ENCODE measurements at places on chromosomes 12 and 14.

DNA sequence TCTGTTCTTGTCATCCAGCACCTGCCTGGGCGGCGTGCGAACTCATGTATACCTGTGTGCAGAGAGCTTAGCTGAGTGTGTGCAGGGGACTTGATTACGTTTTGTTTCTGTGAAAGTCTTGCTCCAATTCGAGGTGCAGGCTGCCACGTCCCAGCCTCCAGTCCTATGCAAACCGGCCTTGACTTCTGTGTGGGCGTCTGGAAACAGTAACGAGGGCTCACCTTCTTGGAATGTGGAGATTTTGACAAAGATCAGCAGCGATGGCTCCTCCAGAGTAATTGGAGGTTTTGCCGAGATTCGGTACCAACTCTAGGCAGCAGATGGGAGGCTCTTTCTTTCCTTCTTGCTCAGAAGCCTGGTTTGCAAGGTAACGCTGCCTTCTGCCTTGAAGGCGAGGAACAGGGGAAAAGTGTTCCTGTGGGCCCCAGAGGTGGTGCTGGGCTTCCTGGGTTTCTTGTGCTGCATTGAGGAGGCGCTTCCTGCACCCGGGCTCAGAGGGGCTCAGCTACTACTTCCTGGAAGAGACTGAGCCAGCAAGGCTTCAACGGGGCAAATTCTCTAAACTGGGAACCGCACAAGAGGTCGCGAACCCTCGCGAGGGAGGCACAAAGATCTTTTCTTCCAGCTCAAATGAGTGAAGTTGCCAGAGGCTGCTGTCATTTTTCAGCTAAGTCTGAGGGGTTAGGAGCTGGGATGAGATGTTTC is 249.0 kb downstream of the AACS start:
- no peak for DNase-seq

- no peak for DNase-seq
These were observed 1.7 kb upstream of the NEK9 start for GRCh38 chr14:75128596-75128990.

- peak; percentile 70 for DNase-seq
These were observed 24.0 kb upstream of the LGR5 start for GRCh38 chr12:71415336-71416231.

GRCh38 chr12:123859035-123859434 is 96.9 kb downstream of the DNAH10 start:
- no peak for DNase-seq

GRCh38 chr14:21234112-21234511 is 35.1 kb downstream of the HNRNPC start:
- no peak for DNase-seq

GRCh38 chr12:3538466-3539030 is 47.5 kb downstream of the PRMT8 start:
- no peak for DNase-seq

DNA sequence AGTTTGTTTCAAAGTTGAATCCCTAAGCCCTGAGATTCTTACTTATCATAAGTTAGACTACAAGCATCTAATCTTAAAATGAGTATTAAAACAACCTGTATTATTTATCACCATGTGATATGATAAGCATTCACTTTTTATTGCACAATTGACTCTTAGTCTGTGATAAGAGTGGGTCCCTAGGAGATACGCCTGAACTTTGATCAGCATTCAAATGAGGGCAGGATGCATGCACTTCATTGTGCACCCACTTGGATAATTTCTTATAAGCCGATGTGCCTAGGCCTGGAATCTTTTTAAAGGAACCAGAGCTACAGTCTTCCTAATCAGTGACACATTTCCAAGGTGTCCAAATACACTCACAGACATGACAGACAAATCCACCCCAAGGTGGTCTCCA is 31.4 kb upstream of the SPTLC2 start:
- no peak for DNase-seq

DNA sequence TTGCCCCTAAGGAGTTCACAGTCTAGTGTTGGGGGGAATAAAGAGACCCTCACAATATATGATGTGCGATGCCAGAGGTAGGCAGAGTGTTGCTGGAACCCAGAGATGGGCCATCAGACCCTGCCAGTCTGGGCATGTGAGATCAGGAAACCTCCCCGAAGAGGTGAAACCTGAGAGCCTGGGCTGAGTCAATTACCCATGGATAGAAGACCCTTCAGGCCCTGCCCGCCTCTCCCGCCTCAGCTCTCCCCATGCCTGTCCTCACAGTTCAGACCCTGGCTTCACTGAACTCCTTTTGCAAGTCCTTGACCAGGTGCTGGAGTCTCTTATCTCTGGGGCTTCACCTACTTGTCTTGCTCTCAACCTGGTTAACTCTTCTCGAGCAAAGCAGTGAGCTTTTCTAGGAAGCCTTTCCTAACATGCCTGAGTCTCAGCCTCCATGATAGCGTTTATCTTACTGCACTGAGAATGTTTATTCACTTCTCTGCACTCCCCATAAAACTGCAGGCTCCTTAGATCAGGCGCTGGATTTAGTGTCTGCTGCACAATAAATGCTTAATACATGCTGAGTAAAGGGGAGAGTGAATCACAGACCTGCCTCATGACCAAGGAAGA is 19.6 kb downstream of the ALDH1L2 start:
- no peak for DNase-seq

DNA sequence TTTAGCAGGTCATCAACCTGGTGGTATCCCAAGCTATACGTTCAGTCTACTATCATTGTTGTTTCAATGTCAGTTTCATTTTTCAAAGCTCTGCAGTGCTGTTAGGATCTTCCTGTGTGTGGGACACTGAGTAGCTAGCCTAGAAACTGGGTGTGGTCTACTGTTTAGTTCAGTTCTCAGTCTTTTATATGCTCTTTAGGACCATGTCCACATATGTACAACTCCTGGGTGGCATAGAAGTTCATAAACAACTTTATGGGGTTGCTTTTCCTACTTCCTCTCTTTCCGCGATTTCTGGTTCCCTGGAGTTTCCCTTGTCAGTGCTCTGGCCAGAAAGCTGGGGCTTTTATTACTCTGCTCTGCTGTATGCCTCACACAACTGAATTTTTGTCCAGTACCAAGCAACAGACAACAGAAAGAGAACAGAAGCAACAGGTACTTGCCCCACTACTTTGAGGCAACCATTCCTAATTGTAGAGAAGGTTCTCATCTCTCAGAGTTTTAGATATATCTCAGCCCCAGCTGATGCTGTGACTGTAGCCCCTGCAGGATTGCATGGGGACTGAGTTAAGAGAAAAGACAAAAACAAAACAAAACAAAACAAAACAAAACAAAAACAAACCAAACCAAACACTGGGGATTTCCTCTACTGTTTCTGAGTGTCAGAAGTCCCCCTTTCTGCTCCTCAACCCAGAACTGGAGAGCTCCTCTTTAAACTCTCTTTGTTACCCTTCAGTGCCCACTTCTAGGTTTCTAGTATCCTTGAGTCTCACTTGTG is 30.3 kb downstream of the MIS18BP1 start:
- DNase-seq: no peak

GRCh38 chr14:45267071-45267470 is 14.1 kb upstream of the MIS18BP1 start:
- DNase-seq: no peak

Data from fibroblast of pulmonary artery (primary cell).